ENCODE measurements at places on chromosomes 16 and 17. TPM values are rescaled to one million over a fixed set of nuclear protein-coding genes. Genes with fewer than 3 reads are reported as not detected.

The CRYBA1 gene
- polyA plus RNA-seq: not detected

The CEP295NL gene
- 0.09 TPM for polyA plus RNA-seq

The KRTAP4-3 gene
- polyA plus RNA-seq: not detected

The KRT26 gene
- polyA plus RNA-seq: not detected

DNA sequence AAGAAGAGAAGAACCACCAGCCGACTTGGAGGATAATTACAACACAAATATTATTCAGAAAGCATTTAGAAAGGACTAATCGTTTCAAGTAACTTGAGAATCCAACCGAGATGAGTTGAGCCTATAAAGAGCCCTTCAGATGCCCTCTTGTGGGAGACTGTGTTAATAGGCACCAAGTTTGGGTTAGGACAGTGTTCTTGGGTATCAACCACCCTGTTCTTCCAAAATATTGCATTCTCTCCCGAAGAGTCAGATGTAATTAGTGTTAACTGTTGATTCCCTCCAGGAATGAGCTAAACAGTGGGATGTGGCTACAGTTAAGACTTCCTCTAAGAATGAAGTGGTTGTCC lies 87.8 kb upstream of the NOL11 start:
- DNase-seq: no peak

DNA sequence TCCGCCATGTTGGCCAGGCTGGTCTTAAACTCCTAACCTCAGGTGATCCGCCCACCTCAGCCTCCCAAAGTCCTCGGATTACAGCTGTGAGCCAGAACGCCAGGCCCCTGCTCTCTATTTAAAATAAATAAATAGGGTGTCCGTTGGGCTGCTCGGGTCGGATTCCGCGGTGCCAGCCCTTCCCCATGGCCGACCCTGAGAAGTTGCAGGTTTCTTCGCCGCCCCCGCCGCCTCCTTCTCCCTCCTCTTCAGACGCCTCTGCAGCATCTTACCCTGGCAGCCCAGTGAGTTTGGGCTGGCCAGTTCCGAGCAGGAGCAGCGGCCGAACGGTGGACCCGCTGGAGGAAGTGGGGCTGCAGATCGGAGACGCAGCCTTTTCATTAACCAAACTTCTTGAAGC lies 1.7 kb upstream of the LUC7L start:
- no peak for DNase-seq
